ENCODE measurements at places on chromosomes 11 and 22.

DNA sequence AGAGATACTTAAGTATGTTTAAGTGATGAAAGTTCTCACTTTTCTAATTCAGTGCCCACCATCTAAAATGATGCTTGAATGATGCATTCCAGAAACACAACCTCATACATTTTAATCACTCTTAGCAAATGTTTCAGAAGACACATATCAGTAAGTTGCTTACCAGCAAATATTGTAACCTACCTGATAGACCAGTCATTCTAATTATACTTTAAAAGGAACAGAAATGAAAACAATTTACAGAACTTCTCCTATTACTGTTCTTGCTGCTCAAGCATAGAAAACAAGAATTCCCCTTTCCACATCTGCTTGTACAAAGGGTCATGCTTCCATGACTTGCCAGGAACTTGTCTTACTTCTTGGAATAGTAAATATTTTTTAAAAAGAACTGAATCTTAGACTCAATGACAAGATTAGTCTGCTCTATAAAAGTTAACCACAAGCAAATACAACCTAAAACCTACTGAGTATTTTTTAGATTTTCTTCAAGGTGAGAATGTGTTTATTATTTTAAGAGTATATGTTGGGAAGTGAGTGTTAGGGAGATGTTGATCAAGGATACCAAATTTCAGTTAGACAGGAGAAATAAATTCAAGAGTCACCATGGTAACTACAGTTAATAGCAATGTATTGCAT lies 82.0 kb upstream of the SC5D start:
- H3K4me3 ChIP-seq, result no peak overlapping the region
- H3K27ac ChIP-seq, result no peak overlapping the region
- H3K27me3 ChIP-seq, result peaks cover 24% of the 10 kb centered on the region
- DNase-seq, result no peak

DNA sequence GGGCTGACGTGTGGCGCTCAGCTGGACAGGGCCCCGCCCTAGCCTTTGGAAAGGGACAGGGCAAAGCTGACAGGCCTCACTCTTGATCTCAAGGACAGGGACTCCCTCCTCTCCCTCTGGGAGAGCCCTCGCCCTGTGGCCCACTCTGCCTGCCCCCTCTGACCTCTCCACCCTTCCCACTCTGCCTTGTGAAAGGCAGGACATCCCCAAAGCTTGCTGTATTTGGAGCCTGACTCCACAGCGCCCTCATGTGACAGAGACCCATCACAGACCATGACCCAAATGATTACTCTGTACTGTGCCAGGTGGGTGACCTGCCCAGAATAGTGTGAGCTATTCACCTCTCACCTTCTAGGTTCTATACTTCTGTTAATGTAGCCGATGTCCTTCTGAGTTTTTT lies 18.8 kb downstream of the P2RY2 start:
- peaks cover 17% of the 10 kb centered on the region for H3K4me1 ChIP-seq
- DNase-seq, result peak; percentile 15
- no peaks in the 10 kb centered on the region for H3K36me3 ChIP-seq
- no peak overlapping the region for H3K4me3 ChIP-seq

GRCh38 chr11:47498149-47498548 lies 49.2 kb upstream of the RAPSN start:
- no peak overlapping the region for H3K27ac ChIP-seq
- no peak for DNase-seq
- peaks cover 93% of the 10 kb centered on the region for H3K36me3 ChIP-seq
- H3K27me3 ChIP-seq, result no peaks in the 10 kb centered on the region

GRCh38 chr22:36311386-36312085 lies 58.6 kb downstream of the APOL1 start:
- H3K27ac ChIP-seq, result peak overlapping the region; percentile 23
- H3K4me1 ChIP-seq, result no peaks in the 10 kb centered on the region

DNA sequence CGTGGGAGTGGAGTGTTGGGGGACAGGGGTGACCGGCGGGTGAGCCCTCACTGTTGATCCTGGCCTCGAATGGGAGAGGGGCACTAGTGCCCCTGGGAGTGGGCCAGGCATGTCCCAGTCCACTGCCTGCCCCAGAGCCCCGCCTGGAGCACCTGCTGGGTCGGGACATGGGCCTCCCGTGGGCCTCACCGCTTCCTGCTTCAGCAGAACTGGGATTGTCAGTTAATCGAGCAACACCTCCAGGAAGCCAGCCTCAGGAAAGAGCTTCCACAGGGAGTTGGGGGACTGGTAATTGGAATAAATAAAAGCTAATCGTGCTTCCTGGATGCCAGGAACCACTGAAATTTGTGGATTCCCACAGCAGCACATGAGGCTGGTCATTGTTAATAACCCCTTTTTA lies 43.8 kb downstream of the PARVB start:
- DNase-seq, result no peak
- no peak overlapping the region for H3K4me3 ChIP-seq
- no peaks in the 10 kb centered on the region for H3K36me3 ChIP-seq
- no peak overlapping the region for H3K27ac ChIP-seq
- no peaks in the 10 kb centered on the region for H3K27me3 ChIP-seq

DNA sequence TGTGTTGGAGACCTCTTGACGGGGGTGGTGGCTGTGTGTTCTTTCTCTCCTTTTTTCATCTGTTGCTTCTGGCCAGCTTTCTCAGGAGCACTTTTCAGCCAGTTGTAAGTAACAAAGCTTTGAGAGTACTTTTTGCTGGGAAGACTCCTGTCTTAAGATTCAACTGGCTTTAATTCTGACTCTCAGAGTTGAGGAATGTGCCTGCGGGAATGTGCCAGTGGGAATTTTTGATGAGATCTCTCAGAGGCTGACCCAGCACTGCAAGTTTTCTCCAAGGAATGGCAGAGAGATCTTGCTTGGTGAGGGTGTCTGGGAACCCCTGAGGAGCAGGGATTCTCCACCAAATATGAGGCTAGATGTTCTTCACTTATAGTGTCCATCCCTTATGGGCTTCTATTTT lies 91.6 kb upstream of the OR9Q1 start:
- no peak overlapping the region for H3K4me3 ChIP-seq
- no peaks in the 10 kb centered on the region for H3K27me3 ChIP-seq
- no peaks in the 10 kb centered on the region for H3K36me3 ChIP-seq
- no peak for DNase-seq
- H3K4me1 ChIP-seq, result no peaks in the 10 kb centered on the region

DNA sequence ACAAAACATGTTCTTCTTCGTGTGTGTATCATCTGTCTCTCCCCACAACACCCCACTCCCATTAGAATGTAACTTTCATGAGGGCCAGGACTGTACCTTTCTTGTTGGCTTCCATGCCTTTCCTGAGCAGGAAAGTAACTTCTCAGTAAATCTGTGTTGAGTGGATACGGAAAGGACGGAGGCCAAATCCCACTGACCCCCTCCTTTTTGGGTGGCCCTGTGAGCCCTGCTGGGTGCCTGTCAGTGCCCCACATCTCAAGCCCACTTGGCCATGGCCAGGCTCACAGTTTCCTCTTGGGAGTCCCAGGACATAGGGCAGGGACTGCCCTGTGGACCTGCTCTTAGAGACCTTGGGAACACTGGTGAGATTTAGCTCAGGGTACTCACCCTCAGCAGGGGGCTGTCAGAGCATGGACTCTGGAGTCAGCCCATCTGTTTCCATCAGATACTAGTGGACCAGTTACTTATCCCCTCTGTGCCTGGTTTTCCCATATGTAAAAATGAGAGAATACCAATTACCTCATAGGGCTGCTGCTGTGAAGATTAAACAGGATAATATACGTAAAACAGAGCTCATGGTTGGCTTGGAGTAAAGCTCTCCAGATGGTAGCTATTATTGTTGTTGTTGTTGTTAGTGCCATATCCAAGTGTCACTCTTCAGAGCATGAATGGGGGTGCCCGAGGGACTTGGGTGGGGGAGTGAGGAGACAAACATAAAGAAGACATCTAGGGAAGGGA lies 1.0 kb upstream of the C11orf96 start:
- no peaks in the 10 kb centered on the region for H3K36me3 ChIP-seq
- no peak for DNase-seq
- peaks cover 10% of the 10 kb centered on the region for H3K4me1 ChIP-seq
- H3K4me3 ChIP-seq, result no peak overlapping the region
- H3K27ac ChIP-seq, result no peak overlapping the region
- H3K27me3 ChIP-seq, result peaks cover 47% of the 10 kb centered on the region

GRCh38 chr11:66228521-66228920 lies 39.9 kb upstream of the RAB1B start:
- DNase-seq, result no peak
- H3K4me1 ChIP-seq, result no peaks in the 10 kb centered on the region
- H3K4me3 ChIP-seq, result no peak overlapping the region
- H3K27ac ChIP-seq, result no peak overlapping the region
- peaks cover 37% of the 10 kb centered on the region for H3K36me3 ChIP-seq
- no peaks in the 10 kb centered on the region for H3K27me3 ChIP-seq

DNA sequence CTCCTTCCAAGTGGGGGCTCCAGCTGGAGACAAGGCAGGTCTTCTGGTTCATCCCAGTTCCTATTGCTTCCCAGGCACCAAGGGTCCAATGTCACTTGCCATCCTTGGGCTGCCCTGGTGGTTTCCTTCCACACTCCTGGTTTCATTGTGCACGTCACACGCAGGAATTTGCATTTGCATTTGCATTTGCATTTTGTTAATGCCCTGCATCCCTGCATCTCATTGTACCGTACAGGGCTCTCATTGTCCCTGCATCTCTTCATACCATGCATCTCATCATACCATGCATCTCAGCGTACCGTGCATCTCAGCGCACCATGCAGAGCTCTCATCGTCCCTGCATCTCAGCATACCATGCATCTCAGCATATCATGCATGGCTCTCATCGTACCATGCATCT lies 112.2 kb upstream of the SYT13 start:
- no peak overlapping the region for H3K4me3 ChIP-seq
- DNase-seq, result no peak
- H3K4me1 ChIP-seq, result no peaks in the 10 kb centered on the region
- H3K27ac ChIP-seq, result no peak overlapping the region

GRCh38 chr11:6067502-6067901 lies 36.9 kb upstream of the OR56A1 start:
- no peaks in the 10 kb centered on the region for H3K36me3 ChIP-seq
- no peaks in the 10 kb centered on the region for H3K27me3 ChIP-seq
- no peaks in the 10 kb centered on the region for H3K4me1 ChIP-seq
- no peak for DNase-seq
- H3K4me3 ChIP-seq, result no peak overlapping the region

DNA sequence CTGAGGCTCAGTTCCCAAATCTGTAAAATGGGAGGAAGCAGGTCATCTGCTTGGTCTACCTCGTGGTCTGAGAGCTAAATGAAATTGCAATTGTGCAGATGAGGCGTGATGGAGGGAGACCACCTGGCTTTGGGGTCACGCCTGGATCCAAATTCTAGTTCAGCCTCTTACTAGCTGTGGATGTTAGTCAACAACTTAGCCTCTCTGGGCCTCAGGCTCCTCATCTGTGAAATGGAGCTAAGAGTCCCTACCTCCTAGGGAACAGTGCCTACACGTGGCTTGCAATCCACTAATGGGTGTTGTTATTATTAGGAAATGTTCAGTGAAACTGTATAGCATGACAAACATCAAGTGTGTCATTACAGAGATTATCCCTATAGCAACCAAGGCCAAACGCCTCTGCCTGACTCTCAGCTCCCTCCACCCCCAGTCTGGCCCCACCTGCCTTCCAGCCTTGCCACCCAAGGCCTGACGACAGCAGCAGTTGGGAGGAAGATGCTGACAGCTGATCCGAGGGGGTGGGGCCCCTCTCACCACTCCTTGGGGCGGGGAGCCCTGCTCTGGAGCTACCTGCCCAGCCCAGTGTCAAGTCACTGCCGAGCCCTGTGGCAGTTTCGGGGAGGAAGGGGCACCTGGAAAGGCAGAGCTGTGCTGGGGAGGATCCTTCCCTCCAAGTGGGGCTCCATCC lies 1.7 kb upstream of the RHOD start:
- H3K36me3 ChIP-seq, result peaks cover 10% of the 10 kb centered on the region
- DNase-seq, result peak; percentile 94
- H3K27me3 ChIP-seq, result no peaks in the 10 kb centered on the region
- peak overlapping the region; percentile 95 for H3K27ac ChIP-seq

DNA sequence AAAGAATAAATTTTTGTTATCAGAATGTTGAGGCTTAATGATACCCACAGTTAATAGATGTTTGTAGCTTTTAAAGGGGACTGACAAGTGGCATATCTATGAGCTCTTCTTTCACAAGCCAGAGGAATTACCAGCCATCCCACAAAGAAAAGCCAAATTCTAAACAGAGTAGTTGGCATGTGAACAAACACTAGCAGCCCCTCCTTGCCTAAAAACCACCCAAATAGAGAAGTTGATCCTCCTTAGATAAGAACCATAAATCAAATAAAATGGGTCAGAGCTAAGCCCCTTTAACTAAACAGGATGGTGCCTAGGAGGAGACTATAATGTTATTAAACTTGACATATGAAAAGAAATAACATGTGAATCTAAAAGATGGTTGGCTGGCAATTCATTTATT lies 11.4 kb downstream of the LPXN start:
- peak overlapping the region; percentile 1 for H3K27ac ChIP-seq
- H3K36me3 ChIP-seq, result peaks cover 11% of the 10 kb centered on the region
- no peak overlapping the region for H3K4me3 ChIP-seq
- no peaks in the 10 kb centered on the region for H3K4me1 ChIP-seq

GRCh38 chr11:115578275-115578674 lies 74.1 kb upstream of the CADM1 start:
- no peaks in the 10 kb centered on the region for H3K36me3 ChIP-seq
- H3K27me3 ChIP-seq, result no peaks in the 10 kb centered on the region
- peak overlapping the region; percentile 33 for H3K27ac ChIP-seq
- H3K4me3 ChIP-seq, result no peak overlapping the region
- peaks cover 15% of the 10 kb centered on the region for H3K4me1 ChIP-seq

- peaks cover 3% of the 10 kb centered on the region for H3K4me1 ChIP-seq
- no peak overlapping the region for H3K4me3 ChIP-seq
- H3K27me3 ChIP-seq, result no peaks in the 10 kb centered on the region
- H3K36me3 ChIP-seq, result no peaks in the 10 kb centered on the region
- peak; percentile 10 for DNase-seq
These were observed 2.1 kb downstream of the IL17RA start for GRCh38 chr22:17086788-17087497.

DNA sequence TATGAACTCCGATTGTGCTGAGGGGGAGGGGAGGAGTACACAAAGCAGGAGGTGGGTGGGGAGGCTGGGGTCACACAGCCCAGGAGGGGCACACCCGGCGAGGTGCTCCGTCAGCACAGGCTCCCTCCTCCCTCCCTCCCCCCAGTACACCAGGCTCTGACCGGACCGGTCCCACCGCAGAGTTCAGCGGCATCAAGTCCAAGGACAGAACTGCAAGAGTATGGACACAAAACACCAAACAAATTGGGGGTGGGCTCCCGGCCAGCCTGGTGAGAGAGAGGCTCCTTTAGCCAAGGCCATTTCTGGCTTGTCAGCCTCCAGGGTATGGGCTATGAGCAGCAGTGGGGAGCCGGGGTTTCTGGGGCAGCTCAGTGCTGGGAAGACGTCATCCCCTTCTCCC lies 68.3 kb downstream of the ST3GAL4 start:
- H3K27ac ChIP-seq, result no peak overlapping the region
- no peak for DNase-seq
- H3K27me3 ChIP-seq, result no peaks in the 10 kb centered on the region
- no peaks in the 10 kb centered on the region for H3K36me3 ChIP-seq

DNA sequence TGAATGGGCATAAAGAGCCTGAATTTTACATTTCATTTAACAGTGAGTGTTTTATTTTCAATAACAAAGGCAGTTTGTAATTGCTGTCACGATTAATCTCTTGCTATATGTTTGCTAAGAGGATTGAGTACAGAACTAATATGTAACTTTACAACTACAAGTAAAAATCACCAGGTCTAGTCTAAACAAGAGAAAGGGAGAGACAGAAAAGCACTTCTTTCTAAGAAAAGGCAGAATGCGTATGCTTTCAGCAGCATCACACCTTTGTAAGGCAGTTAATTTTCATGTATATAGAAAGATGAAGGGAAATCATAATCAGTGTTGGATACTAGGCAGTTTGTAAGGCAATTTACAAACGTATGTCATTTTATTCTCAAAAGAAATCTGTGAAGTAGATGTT lies 169.8 kb downstream of the NELL1 start:
- no peak for DNase-seq
- no peaks in the 10 kb centered on the region for H3K4me1 ChIP-seq
- no peak overlapping the region for H3K4me3 ChIP-seq
- H3K27me3 ChIP-seq, result no peaks in the 10 kb centered on the region
- no peak overlapping the region for H3K27ac ChIP-seq

Data from RWPE2 (cell line).